Activated CD4-positive, alpha-beta T cell treated with anti-CD3 and anti-CD28 coated beads, Interleukin-2, amount 50 U/mL, for 1 hour (primary cell): ENCODE measurements at places on chromosomes 7 and 10.

DNA sequence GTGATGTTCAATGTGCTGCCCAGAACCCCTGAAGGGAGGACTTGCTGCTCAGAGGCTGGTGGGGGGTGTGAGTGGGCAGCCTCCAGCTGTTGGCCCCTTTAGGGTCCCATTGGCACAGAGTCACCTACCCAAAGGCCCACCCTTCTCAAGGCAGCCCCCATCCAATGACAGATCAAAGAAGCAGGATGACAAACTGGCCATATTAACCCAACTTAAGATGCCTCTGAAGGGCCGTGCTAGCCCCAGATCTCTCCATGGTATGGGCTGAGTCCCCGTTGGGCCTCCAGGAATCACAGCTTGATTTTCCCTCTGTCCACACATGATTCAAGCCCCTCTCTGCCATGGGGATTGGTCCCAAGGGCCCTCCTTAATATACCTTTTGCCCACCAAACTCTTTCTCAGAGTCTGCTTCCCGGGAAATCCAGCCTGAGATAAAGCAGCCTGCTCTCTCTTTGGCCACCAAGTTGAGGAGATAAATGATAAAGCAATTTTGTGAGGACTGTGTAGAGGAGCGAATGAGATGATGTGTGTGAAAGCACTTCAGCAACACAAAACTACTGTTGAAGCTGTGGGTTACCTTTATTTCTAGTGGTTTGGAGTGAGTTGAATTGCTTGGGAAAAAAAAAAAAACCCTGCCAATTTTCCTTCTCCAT, 38.2 kb upstream of the C10orf71 start:
- DNase-seq: no peak

GRCh38 chr10:76298329-76298728, 866.9 kb downstream of the LRMDA start:
- DNase-seq: no peak

DNA sequence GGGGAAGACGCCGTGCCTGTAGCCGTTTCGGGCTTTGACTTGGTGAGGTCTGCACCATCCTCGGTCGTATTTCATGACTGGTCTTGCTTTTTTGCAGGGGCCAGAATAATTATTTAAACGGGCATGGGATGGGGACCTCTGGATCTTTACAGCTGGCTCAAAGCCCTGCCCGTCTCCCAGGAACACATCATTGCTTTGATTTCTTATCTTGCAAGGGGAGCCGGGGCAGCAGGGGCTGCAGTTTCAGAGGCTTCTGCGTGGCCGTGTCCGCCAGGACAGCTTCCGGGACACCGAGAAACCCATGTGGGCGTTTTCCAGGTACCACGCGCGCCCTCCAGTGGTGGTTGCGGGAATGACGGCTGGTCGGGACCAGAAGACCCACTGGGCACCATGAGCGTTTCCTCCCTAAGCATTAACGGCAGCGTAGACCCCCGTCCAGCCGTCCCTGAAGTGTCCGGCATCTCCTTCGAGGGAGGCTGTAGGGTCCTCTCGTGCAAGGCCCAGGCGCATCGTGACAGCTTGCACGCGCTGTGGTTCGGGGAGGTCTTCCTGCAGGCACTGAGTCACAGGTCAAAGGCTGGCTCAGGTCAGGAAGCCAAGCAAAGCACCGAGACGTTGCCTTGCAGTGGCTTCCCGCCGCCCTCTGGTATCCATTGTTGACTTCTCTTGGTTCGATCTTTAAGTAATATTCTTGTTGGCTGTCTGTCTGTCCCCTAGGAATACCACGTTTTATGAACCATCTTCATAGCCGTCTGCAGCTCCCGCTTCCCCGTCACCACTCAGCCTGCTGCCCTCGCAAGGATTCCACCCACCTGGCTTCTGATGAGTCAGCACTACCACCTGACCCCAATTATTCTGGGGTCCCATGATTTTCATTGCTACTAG, 16.2 kb upstream of the ZFAND2A start:
- DNase-seq: peak; percentile 73

DNA sequence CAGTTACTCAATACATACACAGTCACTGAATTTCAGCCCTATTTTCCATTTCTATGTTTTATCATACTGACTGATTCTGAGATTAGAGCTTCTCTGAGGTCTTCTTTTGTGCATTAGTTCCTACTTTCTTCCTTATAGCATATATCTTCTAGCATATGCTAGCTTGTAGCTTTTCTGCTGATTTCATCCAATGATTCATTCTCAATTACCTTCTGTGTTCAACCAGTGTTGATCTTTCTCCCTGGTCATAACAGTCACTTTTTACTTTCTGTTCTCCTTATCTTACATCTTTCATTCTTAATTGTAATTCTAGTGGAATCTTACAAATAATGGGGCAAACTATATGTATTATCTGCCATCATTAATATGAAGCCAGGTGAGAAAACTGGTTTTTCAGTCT, 159.5 kb upstream of the HGF start:
- no peak for DNase-seq

- no peak for DNase-seq
Measured at GRCh38 chr7:14836006-14836405, 66.5 kb downstream of the DGKB start.
